ENCODE measurements at places on chromosomes 2 and 18.
A peak's percentile ranks its signal among the peaks of the same experiment; 100 is the strongest.

DNA sequence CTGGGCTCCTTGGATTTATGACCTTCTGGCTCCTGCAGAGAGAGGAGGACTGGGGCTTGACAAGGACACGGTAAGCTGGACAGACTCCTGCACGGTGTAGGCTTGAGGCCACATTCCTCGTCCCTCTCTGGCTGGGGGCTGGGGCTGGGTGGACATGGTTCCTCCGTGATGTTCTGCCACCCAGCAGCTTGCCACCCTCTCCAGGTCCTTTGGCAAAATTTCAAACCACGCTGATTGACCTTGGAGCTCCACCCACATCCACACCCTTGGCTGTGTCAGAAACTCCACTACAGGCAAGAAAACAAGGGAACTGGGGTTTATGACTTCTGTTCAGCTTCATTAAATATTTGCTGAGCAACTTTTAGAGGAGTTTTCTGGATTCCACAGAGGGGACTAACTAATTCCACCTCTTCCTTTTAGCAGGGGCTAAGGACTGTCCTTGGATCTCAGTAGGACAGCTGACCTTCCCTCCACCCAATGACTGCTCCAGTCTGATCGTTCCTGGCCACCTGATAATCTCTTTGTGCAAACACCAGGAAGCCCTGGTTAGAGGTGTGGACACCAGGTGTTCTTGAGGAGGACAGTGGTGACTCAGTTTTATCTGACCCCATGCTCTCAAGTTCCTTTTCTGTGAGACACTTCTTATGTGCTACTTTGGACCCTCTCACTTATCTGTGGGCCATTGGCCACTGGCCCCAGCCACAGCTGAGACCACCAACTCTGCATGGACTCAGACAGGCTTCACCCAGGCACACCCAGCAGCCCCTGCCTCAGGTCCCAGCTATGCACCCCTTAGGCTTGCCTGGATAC is 29.3 kb downstream of the GPR55 start:
- no peak for DNase-seq

GRCh38 chr2:206163251-206163880 is 3.7 kb downstream of the EEF1B2 start:
- DNase-seq, result no peak

GRCh38 chr2:237939251-237939650 is 27.6 kb upstream of the UBE2F start:
- DNase-seq, result no peak

- DNase-seq, result no peak
Observed at GRCh38 chr2:28021898-28022297, 131.4 kb downstream of the BABAM2 start.

- no peak for DNase-seq
Observed at GRCh38 chr2:85319796-85320195, 8.0 kb downstream of the TGOLN2 start.

DNA sequence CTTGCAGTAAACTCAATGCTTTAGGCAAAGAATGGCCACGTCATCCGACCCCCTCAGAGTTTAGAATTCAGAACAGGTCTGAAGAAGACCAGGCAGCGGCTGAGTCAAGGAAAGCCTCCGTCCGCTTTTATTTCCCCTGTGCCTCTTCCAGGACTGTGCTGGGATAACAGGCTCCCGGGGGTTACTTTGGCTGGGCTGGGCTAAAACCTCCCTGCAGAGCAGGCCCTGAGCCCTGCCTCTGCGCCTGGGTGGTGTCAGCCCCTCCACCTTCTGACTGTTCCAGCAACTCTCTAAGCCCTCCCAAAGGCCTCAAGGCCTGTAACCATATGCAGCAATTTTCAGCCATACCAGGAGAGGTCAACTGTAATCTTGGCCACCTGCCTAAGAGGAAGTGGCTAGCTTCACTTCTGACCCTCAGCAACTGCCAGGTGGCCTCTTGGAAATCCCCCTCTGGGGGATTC is 166.5 kb downstream of the RPIA start:
- no peak for DNase-seq

GRCh38 chr2:233275223-233275622 is 23.8 kb downstream of the ATG16L1 start:
- DNase-seq, result no peak

DNA sequence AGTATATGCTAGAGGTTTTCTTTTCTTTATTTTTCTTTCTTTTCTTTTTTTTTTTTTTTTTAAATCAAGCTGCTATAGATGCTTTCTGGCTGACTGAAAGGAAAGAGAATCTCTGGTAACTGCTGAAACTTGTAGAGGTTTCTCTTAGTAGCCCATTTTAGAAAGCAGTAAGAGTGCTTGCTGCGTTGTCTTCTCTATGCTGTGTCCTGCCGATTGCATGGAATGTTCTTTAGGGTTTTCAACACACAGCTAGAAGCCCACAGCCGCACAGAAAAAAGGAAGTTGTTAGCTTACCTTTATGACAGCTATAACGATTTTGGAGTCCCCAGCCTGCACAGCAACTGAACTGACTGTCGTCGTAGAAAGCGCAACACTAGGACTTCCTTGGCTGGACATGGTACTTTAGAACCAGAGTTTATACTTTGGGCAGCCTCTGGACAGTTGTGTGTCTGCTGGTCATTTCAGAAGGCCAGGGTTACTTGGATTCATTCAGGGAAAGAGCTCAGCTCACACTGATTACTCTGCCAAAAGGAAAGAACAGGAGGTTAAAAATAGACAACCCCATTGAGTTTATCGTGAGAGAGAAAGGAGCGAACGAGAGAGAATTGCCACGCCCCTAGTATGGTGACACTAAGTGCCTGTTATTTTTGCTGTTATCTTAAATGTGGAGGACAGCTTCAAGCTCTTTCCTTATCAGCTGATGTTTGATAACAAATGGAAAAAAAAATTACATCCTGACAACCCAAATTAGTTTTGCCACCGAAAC is at the start of gene CCDC141:
Gene CCDC141 (minus strand): TSS at position 592 of the 766 bp plus-strand sequence. CDS start 196 bp downstream, at position 396.
- peak; percentile 72 for DNase-seq

DNA sequence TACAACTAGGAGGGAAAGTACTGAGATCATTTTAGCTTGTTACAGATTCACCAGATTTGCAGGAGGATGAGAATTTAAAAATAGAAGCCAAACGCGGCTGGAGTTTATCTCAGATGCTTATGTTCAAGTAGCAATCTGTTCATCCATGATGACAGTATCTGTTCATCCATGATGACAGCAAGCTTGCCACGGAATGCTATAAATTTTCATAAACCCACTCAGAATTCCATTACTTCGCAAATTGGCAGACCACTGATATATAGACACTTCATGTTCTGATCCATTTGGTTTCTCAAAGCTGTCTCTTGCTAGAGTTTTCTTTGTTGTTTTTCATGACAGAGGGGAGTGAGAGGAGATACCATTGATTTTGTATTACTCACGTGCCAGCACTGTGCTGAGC is 84.2 kb downstream of the GAREM1 start:
- no peak for DNase-seq

DNA sequence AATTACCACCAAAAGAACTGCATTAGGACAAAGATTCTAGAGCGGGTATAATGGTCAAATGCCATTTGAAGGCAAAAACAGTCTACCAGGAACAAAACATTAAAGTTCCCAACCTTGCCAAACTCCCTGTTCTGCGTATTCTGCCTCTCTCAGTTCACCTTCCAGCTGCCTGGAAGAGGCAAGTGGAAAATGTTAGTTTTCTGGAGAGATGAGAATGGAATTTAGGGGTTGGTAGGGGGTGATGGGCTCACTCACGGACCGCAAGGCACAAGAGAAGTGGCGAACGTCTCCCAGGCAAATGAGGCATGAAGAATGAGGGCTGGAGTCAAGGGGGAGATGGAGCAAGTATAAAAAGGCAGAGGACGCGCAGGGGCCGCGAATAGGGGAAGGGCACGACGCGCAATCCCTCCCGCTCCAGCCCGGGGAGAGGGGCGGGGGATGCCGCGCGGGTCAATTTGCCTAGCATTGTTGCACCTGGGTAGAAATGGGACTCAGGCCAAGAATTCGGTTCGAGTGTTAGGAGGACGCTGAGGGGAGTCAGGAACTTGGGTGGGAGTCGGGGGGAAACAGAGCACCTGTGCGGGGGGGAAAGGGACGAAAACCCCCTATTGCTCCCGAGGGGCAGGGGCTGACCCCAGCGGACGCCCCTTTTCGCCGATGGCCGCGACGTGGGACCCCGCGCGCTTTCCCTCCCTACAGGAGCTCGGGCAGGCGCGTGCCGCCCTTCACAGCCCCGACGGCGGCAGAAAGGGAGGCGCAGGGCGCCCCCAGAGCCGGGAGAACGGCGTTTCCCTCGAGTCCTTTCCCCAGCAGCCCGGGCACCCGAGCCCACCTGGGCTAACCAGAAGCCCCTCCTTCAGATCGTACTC is 573 bp downstream of the PAIP2B start:
- peak; percentile 10 for DNase-seq

- DNase-seq, result no peak
Observed at GRCh38 chr18:75728621-75729020, 301.1 kb upstream of the SMIM21 start.

- no peak for DNase-seq
Observed at GRCh38 chr2:86017901-86018896, 87.5 kb downstream of the POLR1A start.

DNA sequence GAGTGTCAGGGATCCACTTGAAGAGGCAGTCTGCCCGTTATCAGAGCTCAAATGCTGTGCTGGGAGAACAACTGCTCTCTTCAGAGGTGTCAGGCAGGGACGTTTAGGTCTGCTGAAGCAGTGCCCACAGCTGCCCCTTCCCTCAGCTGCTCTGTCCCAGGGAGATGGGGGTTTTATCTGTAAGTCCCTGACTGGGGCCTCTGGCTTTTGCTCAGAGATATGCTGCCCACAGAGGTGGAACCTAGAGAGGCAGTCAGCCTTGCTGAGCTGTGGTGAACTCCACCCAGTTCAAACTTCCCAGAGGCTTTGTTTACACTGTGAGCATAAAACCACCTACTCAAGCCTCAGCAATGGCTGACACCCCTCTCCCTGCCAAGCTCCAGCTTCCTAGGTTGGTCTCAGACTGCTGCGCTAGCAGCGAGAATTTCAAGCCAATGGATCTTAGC is 38.1 kb downstream of the PLEK start:
- no peak for DNase-seq

DNA sequence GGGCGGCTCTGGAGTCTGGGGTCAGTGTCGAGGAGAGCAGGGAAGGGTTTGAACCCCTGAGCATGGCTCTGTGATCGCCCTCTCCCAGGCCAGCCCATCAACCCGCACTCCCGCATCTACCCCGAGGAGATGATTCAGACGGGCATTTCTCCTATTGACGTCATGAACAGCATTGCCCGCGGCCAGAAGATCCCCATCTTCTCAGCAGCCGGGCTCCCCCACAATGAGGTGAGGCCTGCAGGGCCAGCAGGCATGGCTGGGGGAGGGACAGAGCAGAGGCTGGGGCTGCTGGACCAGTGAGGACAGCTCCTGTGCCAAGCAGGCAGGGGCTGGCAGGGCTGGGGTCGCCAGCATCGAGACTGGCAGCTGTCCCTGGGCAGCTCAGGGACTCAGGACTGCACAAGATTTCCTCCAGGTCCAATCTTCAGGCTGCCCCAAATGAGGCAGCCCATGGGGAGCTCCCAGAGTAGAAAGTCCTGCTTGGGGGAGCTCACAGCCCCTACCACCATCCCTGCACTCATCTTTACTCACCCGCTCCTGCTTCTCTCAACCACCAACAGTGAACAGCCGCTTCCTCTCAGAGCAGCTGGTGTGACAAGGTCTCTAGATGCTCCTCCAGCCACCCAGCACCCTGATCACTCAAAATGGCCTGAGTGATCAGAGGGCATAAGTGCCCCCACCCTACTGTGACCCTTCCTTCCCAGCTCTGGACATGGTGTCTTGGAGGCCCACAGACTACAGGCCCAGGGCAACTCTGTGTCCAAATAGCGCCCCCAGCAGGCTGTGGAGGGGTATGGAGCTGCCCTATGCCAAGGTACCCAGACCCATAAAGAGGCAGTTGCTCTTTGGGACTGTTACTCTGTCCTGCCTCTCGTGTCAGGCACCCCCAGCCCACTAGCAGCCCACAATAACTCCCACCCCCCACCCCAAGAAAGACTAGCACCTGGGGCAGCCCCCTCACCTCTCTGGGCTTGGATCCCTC is 18.3 kb upstream of the ANKRD53 start:
- no peak for DNase-seq

- no peak for DNase-seq
Observed at GRCh38 chr18:36406805-36407204, 109.3 kb downstream of the FHOD3 start.

DNA sequence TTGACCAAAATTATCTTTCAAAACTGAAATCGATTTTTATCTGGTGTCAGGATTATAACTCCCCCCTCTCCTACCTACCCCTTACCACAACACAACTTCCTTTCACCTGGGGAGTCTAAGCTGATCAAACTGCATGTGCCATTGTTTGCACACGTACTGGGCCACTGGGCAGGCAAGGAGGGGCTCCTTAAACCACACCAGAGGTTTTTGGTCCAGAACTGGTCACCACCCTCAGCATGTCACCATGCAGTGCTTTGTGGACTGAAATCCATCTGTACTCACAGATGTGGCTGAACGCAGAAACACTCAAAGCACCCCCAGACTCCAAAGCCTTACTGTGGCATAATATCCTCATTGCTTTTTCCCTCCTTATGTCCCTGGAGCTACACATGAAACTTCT is 13.9 kb upstream of the ARHGAP25 start:
- no peak for DNase-seq

GRCh38 chr18:22490429-22490846 is 72.7 kb upstream of the CTAGE1 start:
- DNase-seq, result no peak

GRCh38 chr2:205654878-205655605 is 27.3 kb upstream of the NRP2 start:
- DNase-seq, result no peak

DNA sequence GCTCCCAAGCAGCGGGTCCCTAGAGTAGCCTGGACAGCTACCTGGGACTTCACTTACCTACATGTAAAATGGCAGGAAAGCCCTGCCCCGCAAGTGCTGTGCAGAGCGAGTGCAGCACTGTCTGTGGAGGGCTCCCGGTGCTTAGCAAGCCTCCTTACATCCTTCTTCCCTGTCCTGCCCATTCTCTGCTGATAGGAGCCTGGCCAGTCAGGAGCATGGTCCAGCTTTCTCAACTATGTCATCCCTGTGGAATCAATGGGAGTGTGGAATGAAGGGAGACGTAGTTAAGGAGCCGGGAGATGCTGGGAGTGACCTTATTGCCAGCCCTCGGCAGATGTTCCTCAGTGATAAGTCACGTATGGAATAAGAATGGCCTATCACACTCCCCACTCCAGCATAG is 661.9 kb upstream of the ID2 start:
- DNase-seq, result no peak

- DNase-seq, result no peak
Observed at GRCh38 chr2:241909769-241910168, 40.2 kb downstream of the RTP5 start.

- DNase-seq, result peak; percentile 71
Observed at GRCh38 chr2:68912732-68913131, 40.0 kb downstream of the GKN2 start.

DNA sequence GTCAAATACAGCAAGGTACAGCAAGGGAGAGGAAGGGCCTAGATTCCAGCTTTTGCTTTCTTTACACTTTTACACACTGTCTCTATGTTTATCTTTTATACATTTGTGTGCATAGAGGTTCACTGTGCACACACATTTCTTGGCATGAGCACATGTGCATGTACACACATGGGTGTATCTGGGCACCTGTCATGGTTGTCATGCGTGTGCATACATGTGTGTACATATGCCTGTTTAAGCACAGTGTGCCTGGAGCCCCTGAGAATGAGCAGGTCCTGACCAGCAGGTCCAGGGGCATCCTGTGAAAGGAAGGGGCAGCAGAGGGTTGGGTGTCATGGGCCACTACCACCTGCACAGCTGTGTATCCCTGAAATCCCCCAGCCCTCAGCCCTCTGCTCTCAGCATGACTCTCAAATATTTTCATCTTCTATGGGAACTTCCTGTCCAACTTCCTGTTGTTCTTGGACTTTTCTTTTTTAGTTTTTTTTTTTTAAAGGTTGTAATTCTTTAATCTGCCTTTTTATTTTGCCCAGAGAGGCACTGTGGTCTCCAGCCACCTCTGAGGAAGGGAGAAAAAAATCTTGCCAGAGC is 97.0 kb upstream of the EPAS1 start:
- DNase-seq, result no peak
